Body of pancreas (tissue), 4 donors: ENCODE measurements at places on chromosomes 5 and 9.
A peak's percentile ranks its signal among the peaks of the same experiment; 100 is the strongest.

- DNase-seq = peak; percentile 72
These were observed 187.1 kb upstream of the BRINP1 start for GRCh38 chr9:119556129-119556875.

DNA sequence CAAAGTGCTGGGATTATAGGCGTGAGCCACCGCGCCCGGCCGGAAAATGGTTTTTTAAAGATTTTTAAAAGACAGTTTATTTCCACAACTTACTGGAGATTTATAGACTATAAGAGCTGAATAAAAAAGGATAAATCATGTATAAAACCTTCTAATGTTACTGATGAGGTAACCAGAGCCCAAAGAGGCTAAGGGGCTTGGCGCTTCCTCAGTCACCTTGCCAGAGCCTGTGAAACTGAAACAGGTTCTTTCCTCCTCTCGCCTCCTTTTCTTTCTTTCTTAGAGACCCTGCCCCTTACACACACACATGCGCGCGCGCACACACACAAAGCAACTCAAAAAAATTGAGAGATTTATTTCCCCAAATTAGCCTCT is 69.8 kb downstream of the HSD17B3 start:
- DNase-seq = no peak

DNA sequence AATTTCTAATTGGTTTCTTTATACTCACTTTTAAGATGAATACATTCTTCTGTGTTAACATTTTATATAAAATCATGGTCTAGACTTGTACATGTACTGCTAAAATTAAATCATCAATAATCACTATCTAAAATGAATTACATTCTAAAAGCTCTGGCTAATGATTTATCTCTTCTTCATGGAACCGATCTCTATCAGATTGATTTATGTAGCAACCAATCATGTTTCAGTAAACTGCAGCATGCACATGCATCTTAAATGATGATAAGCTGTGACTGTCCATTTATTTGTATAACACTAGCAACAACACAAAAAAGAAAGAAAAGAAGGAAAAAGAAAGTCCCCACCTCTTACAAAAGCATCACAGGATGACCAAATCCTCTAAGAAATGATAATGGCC is 669.2 kb downstream of the NR2F1-AS1 start:
- no peak for DNase-seq

DNA sequence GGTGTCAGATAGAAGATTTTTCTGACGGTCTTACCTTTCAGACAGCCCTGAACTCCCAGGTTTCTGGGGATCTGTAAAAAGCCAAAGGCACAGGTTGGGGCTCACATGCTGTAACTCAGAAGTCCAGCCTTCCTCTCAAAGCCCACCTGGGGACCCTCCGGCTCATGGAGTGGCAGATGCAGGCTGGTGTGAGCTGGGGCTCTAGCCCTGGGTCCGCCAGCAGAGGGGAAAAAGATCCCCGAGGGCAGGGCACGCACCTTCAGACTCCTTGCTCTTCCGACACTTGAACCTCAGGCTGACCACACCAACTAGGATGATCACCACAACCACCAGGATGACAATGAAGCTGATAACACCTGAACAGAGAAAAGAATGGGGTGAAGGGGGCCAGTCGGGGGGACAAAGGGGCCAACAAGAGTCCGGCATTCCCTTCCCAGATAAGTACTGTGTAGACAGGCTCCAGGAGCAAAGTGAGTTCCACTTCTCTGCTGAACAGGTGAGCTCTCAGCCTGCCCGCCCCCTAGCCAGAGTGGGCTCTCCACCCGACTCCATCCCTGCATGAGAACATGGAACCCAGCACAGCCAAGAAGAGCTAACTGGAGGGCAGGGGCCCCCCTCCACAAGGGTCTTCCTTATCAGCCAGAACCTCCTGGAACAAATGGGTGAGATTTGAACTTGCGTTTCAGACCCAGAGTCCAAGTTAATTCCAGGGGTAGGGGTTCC is 7.8 kb downstream of the ECSCR start:
- no peak for DNase-seq

- peak; percentile 37 for DNase-seq
These were observed 59.6 kb upstream of the SLC27A6 start for GRCh38 chr5:128905568-128906110.

DNA sequence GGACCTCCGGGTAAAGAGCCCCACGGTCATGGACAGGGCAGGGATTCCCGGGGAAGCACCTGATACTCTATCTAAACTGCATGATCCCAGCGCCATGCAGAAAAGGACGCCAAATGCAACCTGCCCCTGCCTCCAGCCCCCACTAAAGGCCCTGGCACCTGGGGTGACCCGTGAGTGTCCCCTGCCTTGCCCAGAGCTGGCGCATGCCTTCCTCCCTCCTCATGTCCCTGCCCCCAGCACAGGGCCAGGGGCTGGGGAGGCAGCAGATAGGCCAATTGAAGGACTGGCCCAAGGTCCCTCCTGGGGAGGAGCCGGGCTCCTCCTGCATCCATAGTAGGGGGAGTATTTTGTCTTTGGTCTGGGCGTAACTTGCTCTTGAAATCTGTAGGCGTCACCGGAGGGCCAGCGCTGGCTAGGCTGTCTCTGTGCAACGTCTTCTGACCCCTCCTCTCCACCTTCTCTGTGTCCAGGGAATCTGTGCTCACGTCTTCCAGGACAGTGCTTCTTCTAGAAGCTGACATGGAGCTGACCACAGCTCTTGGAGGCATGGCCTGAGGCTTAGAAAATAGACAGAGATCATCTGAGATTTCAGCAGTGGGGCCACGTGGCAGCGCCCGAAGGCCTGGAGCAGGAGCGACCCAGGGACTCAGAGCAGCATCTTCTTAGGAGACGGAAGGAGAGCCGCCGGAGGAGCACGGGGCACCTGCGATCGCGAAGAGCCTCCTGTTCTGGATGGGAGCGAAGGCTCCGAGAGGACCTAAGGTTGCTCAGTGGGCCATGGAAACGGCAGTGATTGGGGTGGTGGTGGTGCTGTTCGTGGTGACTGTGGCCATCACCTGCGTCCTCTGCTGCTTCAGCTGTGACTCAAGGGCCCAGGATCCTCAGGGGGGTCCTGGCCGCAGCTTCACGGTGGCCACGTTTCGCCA is 660 bp downstream of the SPAAR start:
- no peak for DNase-seq

DNA sequence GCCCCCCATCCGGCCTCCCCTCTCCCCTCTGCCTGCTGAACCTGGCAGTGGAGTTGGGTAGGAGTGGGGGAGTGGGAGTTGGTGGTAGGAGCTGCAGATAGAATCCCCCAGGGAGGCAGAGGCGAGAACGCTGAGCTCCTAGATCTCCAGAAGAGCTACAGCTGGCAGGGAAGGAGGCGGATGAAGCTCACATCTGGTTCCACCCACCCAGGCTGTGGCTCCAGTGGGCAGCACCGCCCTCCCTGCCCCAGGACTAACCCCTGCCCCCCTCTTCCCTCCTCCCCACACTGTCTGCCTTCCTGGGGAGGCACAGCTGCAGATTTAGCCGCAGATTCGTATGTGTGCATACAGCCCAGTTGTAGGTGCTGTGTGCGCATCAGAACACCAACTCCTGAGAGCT is 34.2 kb downstream of the C9orf50 start:
- no peak for DNase-seq

DNA sequence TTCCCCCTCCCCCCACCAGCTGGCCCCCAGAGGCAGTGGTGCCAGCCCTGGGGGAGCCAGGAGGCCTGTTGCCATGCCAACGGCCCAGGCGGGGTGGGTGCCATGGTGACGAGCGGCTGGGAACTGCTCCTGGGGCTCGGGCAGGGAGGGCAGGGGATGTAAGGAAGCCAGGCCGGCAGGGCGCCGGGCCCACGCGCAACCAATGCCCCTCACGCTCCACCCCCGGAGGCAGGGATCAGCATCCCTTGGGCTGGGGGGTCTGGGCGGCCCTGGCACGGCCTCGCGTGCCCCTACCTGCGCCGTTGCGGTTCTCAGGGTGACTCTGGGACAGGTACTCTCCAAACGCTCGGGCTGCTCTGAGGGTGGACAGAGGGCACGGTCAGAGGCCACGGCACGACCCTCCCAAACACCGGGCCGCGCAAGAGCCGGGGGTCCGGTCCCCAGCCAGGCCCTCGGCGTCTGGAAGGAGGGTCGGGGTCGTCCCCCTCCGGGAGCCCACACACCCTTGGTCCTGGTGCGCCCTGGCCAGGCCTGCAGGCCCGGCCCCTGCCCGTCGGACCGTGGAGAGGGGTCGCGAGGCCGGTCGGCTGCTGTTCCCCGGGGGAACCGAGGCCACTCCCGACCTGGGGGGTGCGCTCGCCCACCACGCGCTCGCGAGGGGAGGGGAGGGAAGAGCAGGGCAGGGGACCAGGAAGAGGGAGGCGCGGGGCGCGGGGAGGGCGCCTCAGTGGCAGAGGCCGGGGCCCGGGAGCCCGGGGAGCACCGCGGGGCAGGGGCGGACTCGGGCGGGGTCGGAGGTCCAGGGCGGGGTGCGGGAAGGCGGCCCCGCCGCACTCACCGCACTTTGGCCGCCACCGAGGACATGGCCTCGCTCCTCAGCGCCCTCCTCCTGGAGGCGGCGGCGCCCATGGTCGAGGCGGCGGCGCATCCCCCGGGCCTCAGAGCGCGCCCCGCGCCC is 661 bp downstream of the NSMF start:
- peak; percentile 65 for DNase-seq

DNA sequence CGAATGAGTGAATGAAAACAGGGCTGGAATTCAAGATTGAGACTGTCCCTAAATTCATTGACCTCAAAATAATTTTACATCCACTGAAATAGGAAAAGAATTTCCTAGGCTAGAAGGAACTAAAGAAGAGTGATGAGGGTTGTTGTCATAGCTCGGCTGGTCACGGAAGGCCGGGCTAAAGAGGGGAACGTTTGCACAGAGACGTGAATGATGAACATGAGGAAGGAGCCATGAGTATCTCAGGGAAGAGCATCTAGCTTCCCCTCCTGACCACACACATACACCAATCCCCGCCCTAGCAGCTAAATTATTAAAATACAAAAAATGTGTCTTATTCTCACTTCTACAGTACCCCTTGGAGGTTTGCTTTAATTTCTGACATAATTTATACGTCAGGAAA is 124.4 kb upstream of the ABCA1 start:
- DNase-seq = no peak

DNA sequence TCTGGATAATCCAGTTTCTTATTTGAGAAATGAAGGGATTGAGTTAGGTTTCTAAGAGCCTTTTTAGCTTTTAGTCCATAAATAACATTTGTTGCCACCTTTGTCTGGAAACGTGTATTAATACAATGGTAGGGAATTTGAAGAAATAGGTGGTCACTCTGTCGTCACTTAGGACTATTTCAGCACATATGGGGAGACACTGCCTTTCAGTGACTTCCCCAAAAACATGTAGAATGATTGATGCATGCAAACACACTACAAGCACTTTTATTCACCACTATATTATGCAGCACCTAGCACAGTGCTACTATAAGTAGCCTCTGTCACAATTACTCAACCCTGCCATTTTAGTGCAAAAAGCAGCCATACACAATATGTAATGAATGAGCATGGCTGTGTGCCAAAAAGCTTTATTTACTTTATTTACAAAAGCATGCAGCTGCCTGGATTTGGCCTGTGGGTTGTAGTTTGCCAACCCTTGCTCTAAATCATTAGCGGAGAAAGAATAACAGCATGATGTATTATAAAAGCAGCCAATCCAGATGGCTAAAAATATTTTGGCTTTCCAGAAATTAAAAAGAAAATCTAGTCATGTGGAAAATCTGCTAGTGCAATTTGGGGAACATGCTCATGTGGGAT is 154.2 kb upstream of the HMHB1 start:
- DNase-seq = no peak

DNA sequence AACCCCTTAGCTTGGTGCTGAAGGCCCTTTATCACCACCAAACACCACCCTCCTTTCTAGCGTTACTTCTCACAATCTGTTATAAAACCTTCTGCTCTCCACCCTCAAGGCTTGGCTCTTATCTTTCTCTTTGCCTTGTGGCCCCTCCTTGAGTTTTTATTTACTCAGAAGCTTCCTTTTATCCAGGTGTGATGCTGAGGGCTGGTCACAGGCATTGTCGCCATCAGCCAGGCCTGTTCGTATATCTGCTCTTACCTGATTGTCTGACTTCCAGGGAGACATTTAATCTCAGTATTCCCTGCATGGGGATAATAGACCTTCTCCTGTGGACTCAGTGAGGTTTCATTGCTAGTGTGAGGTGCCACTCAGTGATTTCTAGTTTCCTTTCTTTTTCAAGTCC is 34.2 kb downstream of the MEGF10 start:
- DNase-seq = no peak

DNA sequence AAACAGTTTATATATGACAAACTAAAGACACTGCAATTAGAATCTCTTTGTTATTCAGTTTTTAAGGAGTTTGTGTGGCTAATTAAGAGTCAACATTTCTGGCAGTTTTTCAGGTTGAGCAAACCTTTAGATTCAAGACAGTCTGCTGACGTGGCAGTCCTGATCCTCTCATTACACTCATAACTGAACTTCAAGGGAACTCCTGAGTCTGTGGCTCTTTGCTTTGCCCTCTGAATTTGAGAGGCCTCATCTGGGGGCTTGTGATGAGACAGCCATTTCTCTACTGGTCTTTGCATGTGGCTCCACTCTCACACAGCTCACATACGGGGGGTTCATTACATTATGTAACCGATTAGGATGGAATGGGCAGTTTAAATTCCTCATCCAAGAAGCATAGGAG is 182.9 kb upstream of the MEF2C start:
- DNase-seq = no peak

- DNase-seq = no peak
These were observed 1.6 kb downstream of the ZNF366 start for GRCh38 chr5:72505539-72506157.

DNA sequence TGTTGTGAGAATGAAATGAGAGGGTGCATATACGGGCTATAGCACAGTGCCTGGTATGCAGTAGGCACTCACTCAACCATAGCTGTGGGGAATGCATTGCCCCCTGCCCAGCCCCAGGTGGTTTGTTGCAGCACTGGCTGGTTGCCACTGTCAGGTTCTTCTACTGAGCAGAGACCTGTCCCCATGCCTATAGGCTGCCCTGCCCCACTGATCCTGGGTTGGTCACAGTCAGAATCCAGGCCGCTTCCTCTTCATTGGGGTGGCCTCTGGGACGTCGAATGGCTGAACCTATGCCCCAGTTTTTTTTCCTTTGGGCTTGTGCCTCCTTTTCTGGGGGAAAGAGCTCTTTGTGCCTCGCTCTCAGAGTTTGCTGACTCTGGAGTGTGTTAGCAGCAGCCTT is 74.6 kb downstream of the RGS3 start:
- no peak for DNase-seq

DNA sequence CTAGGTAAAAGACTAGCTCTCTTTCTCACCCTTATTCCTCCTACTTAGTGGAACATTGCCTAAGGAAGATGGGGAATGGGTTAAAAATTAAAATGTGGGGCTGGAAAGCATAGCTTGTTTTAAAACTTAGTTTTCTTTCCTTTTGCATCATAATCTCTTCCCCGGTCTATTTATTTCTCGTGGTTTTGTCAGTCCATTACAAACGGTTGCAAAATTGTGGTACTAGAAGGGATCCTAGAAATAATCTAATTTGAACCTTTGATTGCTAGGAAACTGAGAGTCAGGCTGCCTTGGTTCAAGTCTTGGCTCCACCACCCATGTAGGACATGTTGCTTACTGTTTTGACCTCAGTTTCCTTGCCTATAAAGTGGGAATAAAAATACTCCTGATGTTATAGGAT is 1.3 kb downstream of the IL31RA start:
- DNase-seq = no peak

GRCh38 chr5:50921366-50922133 is 255.1 kb downstream of the PARP8 start:
- DNase-seq = no peak

- no peak for DNase-seq
These were observed 318.5 kb downstream of the TRPM3 start for GRCh38 chr9:70802758-70803436.

GRCh38 chr5:140038373-140038957 is 4.6 kb downstream of the NRG2 start:
- DNase-seq = no peak
